ENCODE measurements at places on chromosomes 16 and 17.

GRCh38 chr16:68375801-68376536, 65.2 kb downstream of the PRMT7 start:
- DNase-seq: no peak

GRCh38 chr16:81374550-81374949, 59.8 kb downstream of the GAN start:
- DNase-seq: no peak

- no peak for DNase-seq
Measured at GRCh38 chr16:85415196-85416090, 197.7 kb upstream of the GSE1 start.

- no peak for DNase-seq
Measured at GRCh38 chr16:58464916-58465731, 34.8 kb upstream of the NDRG4 start.

DNA sequence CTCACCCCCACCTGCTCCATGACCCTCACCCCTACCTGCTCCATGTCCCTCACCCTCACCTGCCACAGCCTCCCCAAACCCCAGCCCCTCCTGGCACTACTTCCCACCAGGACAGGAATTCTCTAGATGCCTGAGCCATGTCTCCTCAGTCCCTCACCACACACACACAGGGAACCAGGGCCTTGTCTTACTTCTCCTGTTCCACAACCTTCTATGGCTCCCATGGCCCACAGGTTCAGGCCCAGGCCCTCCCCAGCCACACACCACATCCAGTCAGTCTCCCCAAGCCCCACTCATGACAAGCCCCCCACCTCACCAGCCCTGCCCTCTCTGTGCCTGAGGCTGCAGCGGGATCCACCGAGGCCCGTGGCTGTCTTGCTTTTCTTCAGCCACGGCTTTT, 3.1 kb upstream of the UBE2I start:
- DNase-seq: no peak

DNA sequence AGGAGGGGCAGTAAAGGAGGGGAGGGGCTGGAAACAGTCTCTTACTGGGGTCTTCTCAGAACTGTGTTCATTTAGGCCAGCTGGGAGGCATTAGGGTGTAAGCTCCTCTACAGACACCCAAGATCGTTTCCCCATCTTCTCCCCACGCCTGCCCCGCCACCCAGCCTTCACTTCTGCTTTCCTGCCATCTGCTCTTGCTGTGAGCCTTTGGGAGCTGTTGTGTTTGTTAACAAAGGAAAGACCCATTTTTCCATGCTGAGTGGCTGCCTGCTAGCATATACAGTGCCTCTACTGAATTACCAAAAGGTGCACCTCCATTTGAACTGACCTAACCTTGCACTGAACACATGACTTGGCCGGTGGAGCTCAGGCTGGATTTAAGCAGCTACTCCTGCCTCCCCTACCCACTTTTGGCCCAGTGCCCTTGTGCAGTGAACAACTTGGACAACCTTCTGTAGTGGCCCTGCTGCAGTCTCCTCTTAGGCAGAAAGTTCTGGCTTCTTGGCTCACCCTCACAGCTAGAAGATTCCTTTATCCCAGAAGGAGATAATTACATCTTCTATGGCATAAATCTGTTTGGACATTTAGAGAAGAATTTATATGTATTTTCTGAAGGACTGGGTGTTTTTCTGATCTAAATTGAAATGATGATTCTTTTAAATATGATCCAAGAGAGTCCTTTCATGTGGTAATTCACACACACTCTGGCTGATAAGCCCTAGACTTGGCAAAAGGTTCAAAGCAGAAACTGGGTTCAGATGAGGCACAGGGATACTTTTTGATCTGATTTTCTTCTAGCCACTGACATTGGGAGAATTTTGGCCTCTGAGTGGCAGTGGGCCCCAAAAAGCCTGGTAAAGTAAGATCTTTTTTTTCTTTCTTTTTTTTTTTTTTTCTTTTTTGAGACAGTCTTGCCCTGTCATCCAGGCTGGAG, 81.9 kb upstream of the HNF1B start:
- DNase-seq: peak; percentile 48

DNA sequence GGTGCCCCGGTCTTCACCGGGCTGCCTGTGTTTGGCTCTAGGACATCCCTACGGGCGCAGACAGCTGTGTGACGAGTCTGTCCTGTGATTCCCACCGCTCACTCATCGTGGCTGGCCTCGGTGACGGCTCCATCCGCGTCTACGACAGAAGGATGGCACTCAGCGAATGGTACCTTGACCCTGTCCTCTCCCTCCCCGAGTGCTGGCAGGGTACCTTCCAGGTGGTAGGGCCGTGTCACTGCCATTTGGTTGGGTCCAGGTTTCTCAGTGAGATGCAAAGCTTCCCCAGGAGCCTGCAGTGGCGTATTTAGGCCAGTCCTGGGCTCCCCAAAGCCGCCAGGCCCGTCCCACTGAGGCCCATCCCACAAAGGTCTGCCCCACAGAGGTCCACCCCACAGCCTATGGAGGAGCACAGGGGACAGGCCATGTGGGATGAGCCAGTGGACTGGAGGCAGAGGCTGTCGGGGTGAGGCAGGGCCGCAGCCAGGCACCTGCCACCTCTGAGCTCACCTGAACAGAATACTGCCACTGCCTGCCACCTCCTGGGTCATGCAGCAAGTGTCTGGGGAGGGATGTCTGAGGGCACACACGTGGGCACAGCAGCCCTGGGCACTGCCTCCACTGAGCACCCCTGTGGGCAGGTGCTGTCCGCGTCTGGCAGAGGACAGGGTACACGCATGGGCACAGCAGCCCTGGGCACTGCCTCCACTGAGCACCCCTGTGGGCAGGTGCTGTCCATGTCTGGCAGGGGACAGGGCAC, 31.4 kb upstream of the CHMP6 start:
- no peak for DNase-seq

DNA sequence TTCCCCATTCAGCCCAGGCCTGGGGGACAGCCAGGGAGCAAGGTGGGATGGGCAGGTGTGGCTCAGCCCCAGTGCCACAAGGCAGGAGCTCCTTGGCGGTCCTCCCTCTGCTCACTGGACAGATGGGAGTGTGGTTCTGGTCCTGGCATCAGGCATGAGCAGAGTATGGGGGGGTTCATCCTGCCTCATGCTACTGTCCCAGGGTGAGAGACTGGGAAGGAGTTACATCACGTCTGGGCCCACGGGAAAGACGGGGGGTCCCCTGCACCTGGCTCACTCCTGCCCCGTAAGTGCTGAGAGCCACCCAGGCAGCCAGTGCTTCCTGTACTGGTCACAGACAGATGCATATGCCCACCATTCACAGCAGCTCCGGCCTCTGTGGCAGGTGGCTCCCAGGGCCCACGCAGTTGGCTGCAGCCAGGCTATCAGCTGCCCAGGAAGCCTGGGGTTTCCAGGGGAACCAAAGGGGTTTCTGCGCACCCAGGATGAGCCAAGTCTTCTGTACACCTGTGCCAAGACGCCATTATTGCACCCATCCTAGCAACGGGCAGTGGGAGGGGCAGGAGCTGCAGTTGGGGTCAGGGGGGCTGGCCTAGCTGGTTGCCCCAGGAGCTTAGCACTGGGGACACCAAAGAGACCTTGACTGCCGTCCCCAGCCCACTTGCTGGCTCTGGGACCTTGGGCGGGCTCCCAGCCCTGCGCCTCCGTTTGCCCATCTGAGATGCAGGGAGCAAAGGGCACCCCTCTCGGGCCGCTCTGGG, 1.9 kb downstream of the BAIAP3 start:
- no peak for DNase-seq

DNA sequence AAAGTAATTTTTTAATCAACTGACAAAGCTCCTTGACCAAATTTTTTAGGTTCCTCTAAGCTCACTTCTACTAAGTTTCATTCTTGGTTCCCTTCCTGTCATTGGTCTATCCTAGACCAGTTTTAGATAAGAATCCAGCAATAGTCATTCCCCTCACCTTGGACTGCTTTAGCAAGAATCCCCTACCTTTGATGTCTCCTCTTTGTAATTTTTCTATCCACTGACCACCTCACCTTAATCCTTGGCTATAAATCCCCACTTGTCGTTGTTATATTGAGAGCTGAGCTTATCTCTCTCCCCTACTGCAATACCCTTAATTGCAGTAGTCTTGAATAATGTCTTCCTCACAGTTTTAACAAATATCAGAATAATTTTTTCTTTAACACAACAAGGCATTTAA, 107.2 kb downstream of the USP32 start:
- DNase-seq: no peak

GRCh38 chr17:37842401-37842800, 81.8 kb upstream of the TBC1D3K start:
- no peak for DNase-seq

DNA sequence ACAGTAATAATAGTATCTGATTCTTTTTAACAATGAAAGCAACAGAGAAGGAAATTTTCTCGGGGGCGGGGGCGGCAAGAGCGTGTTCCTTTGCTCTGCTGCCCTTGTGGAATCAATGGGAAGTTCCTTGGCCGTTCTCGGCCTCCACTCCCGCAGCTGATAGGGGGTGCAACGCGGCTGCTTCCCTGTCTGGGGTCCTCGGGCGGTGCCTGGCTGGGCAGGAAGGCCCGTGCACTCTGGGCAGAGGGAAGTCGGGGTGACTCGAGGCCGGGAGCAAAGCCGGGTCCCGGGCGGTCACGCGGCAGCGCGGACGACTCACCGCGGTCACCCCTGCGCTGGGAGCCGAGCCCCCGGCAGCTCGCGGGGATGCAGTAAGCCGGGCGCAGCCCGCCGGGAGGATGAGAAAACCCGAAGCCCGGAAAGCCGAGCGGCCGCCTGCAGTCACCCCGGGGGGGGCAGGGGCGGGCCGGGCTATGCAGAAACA, 2.5 kb downstream of the TUBB3 start:
- DNase-seq: no peak

DNA sequence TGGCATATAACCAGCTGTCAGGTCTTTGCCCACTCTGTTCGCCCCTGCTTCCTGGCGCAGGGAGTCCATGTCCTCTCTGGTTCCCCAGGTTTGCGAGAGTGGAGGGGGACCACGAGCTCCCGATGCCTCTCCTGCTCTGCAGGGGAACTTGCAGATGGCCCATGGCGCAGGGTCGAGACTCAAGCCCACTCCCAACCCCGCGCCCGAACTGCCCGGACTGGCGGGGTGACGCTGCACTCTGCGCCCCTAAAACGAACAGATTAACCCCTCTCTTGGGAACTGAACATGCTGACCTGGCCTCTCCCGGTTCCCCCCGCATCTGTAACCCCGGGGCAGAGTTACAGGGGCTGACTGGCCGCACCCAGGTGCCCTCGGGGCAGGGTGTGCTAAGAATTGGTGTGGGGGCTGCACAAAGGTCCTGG, 681 bp upstream of the PLA2G15 start:
- no peak for DNase-seq

GRCh38 chr17:4788807-4789700, at the start of gene GLTPD2:
Gene GLTPD2, plus strand, starts transcription at chr17:4788964. Its CDS starts 48 bp downstream, at chr17:4789012.
- no peak for DNase-seq

DNA sequence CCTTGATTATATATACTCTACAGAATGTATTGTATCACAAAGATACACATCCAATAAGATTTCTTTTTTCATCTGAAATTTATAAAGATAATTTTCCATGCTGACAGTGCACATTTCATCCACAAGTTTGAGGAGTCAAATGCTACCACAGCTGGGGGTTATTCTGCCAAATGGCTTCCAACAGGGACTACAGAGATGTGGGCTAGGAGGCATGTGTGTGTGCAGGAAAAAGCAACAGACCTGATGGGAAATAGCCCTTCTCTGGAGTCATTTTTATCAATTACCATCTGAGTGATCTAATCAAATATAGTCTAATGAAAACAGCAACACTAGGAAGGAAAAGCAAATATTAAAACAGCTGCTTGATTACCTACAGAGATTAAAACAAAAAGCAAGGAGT, 290.5 kb downstream of the CEP112 start:
- no peak for DNase-seq

DNA sequence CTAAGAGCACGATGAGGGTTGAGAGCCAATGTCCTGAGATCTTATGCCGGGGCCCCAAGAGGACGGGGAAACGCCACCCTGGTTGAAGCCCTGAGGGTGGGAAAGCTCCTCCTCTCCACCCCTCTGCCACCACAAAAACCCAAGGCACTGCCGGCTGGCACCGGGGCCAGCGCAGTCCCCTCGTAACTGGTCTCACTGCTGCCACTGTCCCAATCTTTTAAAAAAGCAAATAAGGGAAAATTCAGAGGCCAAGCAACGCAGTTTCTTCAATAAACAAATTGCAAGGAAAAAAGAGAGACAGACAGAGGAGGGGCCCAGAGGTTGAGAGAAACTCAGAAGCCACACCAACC, 6.7 kb downstream of the GRIN2C start:
- DNase-seq: no peak

- peak; percentile 15 for DNase-seq
Measured at GRCh38 chr17:57004944-57005579, 27.1 kb downstream of the SCPEP1 start.

GRCh38 chr16:89383095-89384003, 107.0 kb downstream of the ANKRD11 start:
- DNase-seq: no peak

- no peak for DNase-seq
Measured at GRCh38 chr16:27784351-27785306, 234.7 kb downstream of the KATNIP start.

- DNase-seq: no peak
Measured at GRCh38 chr17:40753804-40754203, 1.3 kb downstream of the KRT25 start.

- DNase-seq: no peak
Measured at GRCh38 chr17:40462343-40463121, 19.3 kb downstream of the IGFBP4 start.

DNA sequence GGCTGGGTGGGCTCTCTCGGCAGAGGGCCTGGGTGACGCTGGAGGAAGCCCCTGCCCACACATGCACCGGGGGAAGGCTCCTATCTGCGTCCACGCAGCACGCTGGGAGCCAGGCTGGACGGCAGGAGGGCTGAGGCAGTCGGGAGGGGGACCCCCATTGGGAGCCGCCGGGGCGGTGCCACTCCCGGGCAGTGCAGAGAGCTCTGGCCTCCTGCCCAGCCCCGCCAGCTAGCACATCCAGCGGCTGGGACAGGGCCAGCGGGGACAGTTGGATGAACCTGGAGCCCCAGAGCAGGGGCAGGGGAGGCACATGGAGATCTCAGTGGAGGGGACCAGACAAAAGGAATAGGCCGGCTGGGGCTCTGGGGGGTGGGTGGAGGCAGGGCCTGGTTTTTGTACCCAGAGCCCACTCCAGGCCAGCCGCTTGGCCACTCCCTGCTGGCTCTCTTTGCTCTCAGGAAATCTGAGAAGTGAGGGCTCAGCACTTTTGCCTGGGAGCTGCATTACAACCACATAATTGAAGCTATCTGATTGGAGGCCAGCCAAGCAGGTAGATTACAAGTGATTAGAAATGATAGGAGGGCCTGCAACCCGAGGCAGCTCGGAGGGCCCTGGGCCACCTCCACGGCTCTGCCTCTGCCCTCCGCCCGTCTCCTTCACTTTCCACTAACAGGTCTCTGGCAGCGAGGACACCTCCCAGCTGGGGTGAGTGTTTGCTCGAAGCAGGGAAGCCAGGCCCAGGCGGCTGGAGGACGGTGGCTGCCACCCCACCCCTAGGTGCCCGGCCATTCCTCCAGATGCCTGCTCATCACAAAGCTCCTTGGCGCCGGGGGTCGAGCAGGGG, 40.1 kb downstream of the ENGASE start:
- no peak for DNase-seq

- DNase-seq: peak; percentile 14
Measured at GRCh38 chr16:1533443-1533951, at the start of gene TMEM204. Gene TMEM204, plus strand, starts transcription at chr16:1533666. Its CDS starts 610 bp downstream, at chr16:1534276.

GRCh38 chr17:38572669-38573365, 32.9 kb downstream of the SRCIN1 start:
- no peak for DNase-seq

Data from CD4-positive, alpha-beta T cell treated with Interferon gamma for 1 hour (primary cell).